Islet precursor cell (in vitro differentiated cells): ENCODE measurements at places on chromosomes 3 and 15.

DNA sequence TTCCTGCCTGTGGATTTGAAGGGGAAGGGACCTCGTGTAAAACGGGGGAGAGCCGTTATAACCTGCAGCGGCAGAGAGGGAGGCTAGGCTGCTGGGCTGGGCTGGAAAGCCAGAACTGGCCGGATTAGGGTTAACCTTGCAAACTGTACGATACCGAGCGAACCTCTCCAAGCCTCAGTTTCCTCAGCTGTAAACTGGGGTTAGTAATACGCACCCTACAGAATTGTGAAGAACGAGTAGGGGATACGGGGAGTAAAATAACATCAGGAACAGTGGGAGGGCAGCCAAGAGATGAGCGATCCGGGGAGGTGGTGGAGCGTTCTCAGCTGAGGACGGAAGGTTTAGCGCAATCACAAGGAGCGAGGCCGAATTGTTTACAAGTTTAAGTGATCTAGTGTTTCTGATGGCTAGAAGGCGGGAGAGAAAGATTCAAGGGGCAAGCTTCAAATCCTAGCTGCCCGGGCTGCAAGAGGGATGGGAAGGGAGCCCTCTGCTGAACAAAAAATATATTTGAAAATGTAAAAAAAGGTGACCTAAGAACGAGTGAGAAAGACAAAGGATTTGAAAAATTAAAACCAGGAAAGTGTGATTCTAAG lies 768 bp upstream of the SEMA5B start:
- no peak for DNase-seq

GRCh38 chr3:15899388-15899787 lies 101.6 kb upstream of the ANKRD28 start:
- no peak for DNase-seq

DNA sequence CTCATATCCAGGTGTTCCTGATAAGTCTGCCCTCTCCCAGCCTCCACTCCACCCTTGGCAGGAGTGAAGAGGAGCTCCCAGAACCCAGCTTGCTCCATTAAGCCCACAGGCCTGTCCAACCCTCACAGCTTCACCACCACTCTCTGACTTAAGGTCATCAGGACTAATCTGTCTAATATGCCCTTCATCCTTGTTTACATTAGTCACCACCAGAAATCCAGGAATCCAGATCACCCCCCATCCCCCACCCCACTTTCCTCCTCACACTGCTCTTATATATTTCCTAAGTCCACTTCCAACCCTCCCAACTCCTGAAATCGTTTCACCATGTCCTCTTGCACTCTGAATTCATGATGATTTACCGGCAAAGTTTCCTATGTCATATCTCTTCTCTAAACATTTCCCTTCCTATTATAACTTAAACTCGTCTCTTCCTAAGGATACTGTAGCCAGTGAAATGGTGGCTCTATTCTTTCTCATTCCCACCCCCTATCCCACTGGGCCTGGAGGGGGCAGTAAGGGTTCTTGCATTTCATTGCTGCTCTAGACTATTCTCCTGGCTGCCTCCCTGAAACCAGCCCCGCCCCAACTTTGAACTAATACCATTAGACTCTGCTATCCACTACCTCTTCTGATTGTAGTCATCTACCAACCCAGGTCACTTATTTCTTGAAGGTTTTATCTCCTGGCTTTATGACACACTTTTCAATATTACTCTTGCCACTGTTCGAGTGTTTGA lies 43.4 kb downstream of the PPP2R3A start:
- no peak for DNase-seq

GRCh38 chr3:61371123-61371522 lies 119.9 kb upstream of the FHIT start:
- DNase-seq, result no peak
